ENCODE measurements at places on chromosomes 1 and 21.

GRCh38 chr1:24147194-24147593 lies 4.3 kb upstream of the IL22RA1 start:
- DNase-seq, result no peak

GRCh38 chr1:209354840-209355165 lies 228.7 kb upstream of the CAMK1G start:
- DNase-seq, result no peak

GRCh38 chr1:206448471-206448870 lies 21.8 kb upstream of the IKBKE start:
- no peak for DNase-seq

DNA sequence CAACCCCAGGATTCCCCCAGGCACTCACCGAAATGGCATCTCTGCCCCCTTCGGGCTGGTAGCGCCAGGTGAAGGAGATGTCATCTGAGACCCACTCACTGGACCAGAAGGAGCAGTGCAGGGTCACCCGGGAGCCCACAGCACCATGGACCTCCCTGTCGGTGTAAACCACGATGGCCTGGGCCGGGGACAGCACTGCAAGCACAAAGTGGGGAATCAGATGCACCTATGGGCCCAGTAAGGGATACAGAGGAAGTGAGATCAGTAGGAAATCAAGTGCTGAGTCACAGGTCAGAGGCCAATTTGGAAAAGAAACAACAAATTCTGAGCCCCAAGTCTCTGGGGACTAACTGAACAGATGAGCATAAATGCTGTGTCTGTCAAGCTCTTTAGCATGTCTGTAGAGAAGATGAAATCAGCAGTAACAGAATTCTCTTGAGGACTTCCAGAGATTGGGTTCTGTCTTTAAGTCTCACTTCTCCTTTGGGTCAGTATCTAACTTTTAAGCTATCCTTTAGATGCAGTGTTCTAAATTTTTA lies 2.5 kb downstream of the MPZ start:
- no peak for DNase-seq

DNA sequence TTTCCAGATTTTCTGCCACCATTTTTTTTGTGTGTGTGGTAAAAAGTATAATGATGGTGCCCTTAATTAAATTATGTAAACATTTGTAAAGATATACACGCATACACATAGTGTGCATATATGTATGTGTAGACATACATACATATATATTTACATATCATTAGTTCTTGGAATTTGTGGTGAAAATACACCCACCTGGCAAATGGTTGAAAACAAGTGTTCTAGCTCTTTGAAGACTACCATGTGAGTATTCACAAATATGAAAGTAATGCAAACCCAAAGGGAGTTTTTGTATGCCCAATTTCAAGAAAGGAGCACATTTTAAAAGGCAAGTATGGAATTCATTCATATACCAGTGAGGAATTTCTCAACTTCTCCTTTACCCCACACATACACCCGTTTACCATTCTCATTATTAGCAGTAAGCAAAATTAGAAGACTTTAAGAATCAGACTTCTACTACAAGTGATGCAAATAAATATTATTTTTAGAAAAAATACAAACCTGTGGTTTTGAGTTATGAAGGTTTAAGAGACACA lies 8.0 kb downstream of the RABGAP1L start:
- no peak for DNase-seq

GRCh38 chr1:94812985-94813384 lies 7.2 kb upstream of the SLC44A3 start:
- DNase-seq, result no peak

GRCh38 chr1:37158113-37158749 lies 123.9 kb upstream of the GRIK3 start:
- no peak for DNase-seq

DNA sequence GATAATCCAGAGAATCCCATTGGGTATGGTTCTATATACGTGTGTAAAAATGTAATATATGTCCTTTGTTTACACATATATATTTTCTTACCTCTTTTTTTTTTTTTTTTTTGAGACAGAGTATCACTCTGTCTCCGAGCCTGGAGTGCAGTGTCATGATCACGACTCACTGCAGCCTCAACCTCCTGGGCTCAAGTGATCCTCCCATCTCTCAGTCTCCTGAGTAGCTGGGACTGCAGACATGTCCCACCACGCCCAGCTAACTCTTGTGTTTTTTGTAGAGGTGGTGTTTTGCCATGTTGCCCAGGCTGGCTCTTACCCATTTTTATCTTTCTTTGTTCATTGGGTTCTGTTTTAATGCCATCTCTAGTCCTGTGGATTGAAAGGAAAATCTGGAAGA lies 59.5 kb downstream of the ZBTB17 start:
- no peak for DNase-seq

DNA sequence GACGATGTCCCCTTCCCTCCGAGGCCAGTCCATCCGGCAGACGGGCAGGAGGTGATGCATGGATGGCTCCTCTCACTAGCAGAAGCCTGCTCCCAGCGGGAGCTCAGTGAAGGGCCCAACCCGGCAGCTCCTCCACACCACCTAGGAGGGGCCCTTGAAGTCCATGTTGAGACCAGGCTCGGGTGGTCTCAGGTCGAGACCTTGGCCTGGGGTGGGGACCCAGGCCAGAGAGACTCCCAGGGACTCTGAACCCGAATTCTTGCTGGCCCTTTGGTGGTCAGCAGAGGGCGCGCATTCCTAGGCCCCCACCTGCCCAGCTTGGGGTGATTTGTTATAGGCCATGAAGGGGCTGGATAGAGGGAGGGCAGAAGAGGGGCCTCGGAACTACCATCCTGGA lies 642 bp upstream of the NT5C1A start:
- no peak for DNase-seq

DNA sequence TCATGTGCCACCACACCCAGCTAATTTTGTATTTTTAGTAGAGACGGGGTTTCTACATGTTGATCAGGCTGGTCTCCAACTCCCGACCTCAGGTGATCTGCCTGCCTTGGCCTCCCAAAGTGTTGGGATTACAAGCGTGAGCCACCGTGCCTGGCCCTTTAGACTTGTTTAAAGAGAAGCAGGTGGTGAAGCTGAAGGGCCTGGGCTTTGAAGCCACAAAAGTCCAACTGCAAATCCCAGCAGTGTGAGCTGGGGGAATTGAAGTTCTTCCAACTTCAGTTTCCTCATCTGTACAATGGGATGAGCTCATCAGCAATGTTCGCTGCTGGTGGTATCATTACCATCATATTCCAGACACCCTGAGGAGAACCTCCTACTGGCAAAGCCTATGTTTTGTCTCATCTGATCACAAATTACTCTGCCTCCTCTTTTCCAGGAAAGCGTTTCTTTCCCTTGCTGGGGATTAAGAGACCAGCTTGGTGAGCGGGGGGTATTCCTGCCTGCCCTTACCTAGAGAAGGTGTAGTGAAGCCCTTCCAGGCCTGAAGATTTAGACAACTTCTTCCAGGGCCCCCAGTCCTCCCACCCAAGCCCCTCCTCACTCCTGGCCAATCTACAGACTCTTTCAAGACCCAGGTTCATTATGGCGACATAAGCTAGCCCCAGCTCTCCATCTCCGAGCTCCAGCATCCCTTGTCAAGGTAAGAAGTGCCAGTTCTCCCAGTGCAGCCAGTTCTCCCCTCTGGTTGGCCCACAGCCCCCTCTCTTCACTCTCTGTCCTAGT lies 2.4 kb upstream of the SHISA4 start:
- DNase-seq, result no peak

- no peak for DNase-seq
Measured at GRCh38 chr21:38438462-38438893, 59.8 kb downstream of the ERG start.

DNA sequence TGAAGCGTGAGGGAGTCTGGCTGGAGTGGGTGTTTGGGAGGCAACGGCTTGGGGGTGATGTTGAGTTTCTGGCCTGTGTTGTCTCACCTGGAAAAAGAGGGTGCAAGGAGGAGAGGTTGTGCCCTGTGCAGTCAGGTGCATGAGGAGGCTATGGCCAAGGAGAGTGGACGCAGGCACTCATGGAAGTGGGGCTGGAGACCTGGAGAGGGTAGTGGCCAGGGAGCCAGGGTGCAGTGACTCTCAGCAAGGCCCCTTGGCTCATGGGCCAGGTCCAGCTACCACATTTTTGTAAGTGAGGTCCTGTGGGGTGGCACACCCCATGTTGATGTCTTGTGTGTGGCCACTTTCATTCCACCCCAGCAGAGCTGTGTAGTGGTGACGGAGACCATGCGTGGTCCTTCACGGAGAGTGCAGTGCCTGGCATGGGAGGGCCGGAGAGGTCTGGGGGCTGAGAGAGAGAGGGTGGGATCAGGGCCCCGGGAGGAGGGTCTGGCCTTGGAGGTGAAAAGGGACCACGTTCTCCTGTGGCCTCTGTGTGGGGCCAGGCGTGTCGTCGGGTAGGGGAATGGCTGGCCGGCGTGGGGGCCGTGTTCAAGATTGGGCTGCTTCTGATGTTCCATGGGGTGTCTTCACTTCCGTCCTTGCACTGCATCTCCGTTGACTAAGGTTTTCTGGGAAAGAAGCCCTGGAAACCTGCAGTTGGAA lies 6.1 kb downstream of the SNAP47 start:
- DNase-seq, result no peak

DNA sequence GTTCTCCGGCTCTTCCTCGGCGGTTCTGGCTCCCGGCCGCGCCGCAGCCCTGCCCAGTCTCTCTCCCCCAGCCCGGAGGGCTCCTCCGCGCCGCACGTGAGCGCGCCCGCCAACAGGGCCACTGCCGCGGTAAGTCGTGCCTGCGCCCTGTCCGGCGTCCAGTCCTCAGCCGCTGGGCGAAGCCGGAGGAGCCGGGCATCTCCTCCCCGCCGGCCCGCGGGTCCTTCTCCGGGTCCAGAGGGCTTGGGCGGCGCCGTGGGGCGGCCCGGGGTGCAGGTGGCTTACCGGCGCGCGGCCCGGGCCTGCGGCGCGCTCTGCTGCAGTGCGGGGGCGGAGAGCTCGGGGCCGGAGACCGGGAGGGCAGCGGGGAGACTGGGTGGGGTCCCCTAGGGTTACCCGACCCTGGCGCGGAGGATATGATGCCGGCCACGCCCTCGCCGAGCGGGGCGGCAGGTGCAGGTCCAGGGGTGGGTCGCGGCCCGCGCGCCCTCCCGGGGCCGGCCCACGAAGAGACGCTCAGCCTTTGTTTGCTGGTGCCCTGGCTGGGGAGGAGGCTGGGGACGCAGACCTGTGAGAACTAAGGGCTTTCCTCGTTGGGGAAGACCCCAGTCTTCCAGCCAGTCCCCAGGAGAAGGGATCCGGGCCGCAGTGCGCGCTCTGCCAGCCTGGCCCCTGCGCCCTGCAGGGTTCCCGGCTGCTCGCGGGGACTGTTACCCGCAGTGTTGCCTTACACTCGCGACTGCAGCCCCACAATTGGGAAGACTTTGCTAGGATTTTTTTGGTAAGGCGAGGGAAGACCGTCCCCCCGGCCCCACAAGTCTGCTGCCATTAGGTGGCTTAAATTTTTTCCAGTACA lies at the start of gene DOP1B:
Gene DOP1B (plus strand): TSS at position 10 of the 856 bp plus-strand sequence. CDS start 7,910 bp downstream, outside the sequence.
- DNase-seq, result no peak

DNA sequence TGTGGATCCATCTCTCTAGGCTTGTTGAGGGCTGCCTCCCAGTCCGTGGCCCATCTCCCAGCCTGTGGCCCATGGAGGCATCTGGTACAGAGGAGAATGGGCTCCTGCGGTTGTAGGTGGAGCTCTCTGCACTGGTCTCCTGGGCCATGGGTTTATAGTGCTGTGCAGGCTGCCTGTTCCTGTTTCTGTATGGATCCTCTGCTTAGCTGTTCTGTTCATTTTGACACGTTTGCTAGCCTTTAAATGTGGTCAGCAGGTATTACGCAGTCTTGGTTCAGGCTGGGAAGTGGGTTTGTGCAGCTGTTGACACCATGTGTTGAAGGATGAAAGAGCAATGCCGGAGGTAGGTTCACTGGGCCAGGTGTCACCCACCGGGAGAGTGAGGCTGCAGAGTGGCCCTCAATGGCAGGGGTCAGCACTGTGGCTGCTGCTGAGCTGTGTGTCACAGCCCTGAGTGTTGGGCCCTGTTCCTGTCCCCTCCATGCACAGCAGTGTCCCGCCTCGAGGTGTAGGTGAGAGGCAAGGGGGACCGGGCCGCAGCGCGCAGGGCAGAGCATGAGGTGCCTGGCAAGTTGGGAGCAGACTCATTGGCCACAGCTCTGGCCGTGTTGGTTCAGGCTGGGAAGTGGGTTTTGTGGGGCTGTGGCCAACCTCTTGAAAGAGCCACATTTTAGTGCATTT lies 39.0 kb downstream of the SNAP47 start:
- no peak for DNase-seq

GRCh38 chr1:206647224-206647623 lies 11.9 kb downstream of the DYRK3 start:
- no peak for DNase-seq

GRCh38 chr1:45304311-45305081 lies 22.2 kb upstream of the HPDL start:
- DNase-seq, result no peak

GRCh38 chr1:67323087-67323486 lies 15.4 kb downstream of the IL12RB2 start:
- no peak for DNase-seq

GRCh38 chr21:32979598-32980268 lies 46.0 kb upstream of the OLIG2 start:
- no peak for DNase-seq

DNA sequence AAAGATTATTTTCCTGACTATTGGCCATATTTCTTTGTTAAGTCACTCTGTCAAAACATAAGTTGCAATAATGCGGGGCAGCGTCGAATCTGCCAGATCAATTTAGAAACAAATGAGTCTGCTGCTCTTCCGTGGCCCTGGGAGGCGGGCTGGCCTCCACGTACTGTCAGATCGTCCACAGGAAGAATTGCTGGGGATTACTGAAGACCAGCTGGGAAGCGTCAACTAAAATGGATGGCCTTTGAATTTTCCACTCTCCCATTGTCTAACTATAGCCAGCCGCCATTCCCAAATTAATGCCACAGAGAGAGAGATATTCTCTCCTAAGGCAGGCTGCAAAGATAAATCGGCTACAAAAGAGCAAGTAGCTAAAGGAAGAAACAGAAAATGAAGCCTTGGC lies 560.2 kb downstream of the SMYD3 start:
- no peak for DNase-seq

DNA sequence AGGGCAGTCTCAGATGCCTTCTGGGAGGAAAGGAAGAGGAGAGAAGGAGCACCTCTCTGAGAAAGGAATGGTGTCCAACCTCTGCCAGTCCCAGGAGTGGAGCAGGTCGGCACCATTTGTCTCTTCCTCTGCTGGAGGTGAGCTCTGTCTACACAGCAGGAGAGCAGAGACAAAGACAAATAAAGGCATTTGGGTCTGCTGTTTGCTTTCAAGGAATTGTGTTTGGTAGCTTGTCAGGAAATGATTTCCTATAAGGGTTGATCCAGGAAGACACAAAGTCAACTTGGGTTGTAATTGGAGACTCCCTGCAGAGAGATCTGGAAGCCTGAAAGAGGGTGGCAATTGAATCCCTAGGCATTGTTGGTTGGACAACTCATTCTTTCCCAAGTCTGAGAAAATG lies 34.5 kb upstream of the PLXNA2 start:
- no peak for DNase-seq

DNA sequence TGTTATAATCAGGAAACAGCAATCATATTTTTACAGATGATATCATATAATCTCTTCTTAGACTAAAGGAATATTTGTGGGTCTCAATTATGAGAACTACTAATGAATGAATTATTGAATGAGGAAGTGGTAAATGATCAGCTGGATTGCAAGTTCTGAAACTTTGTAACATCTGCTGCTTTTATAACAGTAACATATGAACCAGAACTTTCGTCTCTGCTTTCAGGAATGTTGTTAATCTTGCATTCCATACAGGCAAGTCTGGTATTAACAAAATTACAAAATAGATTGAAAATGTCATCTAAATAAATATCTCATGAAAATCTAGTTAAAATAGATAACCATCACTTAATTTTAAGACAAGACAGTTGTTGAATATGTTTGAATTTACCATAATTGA lies 110.5 kb upstream of the COL11A1 start:
- no peak for DNase-seq

- no peak for DNase-seq
Measured at GRCh38 chr1:226602186-226603021, 53.8 kb downstream of the STUM start.

GRCh38 chr1:227913396-227913763 lies 34.4 kb downstream of the WNT9A start:
- no peak for DNase-seq

Measured in stimulated activated CD4-positive, alpha-beta T cell treated with anti-CD3 and anti-CD28 coated beads, Interleukin-12 subunit alpha, Interleukin-12 subunit beta, amount 100 ng/mL, for 24 hours (primary cell).